Effector memory CD8-positive, alpha-beta T cell (primary cell): ENCODE measurements at places on chromosomes 11 and 22.

GRCh38 chr11:77267962-77268361, 33.5 kb downstream of the GDPD4 start:
- no peak for DNase-seq

- no peak for DNase-seq
Observed at GRCh38 chr11:10973416-10973815, 115.6 kb upstream of the ZBED5 start.

DNA sequence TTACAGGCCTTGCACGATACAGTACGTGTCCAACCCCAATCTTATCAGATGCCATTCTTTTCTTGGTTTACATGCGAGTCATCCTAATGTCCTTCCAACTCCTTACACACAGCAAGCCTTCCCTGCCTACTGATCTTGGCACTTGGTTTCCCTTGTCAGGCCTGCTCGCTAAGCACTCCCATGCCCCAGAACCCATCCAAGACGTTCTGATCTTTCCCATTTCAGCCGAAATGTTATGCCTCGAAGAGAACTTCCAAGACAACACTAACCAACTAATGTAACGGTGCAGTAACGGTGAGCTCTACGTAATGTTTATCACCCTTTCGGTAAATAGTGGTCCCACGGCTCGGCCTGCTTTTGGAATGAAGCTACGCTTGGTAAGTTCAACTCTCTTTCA, 521 bp downstream of the PES1 start:
- DNase-seq = no peak

DNA sequence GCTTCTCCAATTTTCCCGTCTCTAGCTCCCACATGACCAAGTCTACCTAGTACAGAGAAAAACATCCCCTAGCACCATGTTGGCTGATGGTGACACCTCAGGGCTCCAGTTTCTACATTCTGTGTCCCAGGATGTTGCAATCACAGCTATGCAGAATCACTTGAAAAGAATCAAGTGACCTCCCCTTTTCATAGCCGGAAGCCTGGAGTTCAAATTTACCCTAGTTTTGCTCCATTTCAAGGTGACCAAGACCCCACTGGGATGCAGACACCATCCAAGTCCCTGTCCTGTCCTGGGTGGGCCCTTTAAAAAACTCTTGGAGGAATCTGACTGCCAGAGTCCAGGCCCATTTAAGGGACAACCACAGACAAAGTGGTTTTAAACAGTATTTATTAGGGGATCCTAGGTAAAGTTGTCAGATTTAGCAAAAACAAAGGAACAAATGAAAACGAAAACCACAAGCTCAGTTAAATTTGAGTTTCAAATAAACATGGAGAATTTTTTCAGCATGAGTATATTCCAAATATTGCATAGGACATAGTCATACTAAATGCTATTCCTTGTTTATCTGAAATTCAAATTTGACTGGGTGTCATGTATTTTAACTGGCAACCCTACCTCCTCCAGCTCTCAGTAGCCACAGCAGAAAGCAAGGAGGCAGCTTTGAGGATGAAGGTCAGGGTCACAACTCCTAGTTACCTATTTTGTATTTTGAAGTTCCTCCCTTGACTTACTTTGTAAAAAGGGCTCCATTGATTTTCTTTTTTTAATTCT, 52.4 kb downstream of the MIAT start:
- no peak for DNase-seq

- no peak for DNase-seq
Observed at GRCh38 chr11:1573903-1574237, 1.8 kb upstream of the DUSP8 start.

DNA sequence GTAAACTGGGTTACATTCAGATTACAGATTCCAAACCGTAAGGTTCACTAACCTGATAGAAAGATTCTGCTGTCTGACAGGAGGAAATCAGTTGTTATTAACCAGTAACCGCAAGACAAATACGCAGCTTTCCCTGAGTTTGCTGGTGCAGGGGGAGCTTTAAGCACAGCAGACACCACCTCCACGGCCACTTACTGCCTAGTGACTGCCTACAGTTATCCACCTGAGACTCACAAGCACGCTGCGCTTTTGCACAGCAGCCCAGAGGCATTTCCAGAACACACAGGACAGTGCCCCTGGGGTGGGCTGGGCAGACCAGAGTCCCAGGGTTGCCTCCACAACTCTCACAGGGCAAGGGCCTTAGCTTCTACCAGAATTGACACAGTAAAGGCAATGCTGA, 90.9 kb downstream of the CTTN start:
- no peak for DNase-seq

- no peak for DNase-seq
Observed at GRCh38 chr11:72195518-72196270, 3.8 kb downstream of the FOLR1 start.

DNA sequence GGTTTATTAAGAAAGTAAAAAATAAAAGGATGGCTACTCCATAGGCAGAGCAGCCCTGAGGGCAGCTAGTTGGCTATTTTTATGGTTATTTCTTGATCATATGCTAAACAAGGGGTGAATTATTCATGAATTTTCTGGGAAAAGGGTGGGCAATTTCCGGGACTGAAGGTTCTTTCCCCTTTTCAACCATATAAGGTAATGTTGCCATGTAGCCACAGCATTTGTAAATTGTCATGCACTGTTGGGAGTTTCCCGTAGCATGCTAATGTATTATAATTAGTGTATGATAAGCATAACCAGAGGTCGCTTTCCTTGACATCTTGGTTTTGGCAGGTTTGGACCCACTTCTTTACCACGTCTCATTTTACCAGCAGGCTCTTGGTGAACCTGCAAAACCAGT, 610.4 kb upstream of the B3GAT1 start:
- DNase-seq = no peak

GRCh38 chr22:26922806-26923205, 265.4 kb downstream of the MIAT start:
- DNase-seq = no peak

- no peak for DNase-seq
Observed at GRCh38 chr11:8266246-8267241, 2.9 kb upstream of the LMO1 start.

- no peak for DNase-seq
Observed at GRCh38 chr22:22226448-22227187, 18.0 kb upstream of the VPREB1 start.

GRCh38 chr11:47326198-47326597, 26.3 kb downstream of the MYBPC3 start:
- no peak for DNase-seq

DNA sequence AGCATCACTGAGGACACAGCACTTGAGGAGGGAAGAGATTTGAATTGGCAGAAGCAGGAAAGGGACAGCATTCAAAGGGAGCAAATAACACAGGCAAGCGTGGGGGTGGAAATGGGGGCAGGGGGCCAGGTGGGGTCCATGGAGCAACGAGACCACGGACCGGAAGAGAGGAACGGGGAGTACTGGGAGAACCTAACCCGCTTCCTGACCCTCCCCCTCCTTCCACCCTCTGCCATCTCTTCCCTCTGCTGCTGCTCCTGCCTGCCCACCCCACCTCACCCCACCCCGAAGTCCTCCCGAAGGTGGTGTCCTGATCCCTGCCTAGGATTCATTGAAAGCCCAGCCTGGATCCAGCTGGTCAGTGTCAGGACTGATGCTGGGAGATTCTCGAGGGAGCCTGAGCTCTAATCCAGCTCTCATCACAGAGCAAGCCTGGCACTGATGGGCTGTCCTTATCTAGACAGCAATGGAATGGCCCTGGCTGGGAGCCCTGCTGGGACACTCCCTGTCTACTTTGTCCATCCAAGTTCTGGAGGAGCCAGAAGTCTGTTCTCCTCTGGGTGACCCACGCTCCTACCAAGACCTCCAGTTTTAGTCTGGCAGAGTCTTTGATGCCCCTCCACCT, 105.0 kb downstream of the TRIM29 start:
- DNase-seq = no peak

- DNase-seq = no peak
Observed at GRCh38 chr22:36125994-36126531, 34.5 kb downstream of the APOL3 start.

DNA sequence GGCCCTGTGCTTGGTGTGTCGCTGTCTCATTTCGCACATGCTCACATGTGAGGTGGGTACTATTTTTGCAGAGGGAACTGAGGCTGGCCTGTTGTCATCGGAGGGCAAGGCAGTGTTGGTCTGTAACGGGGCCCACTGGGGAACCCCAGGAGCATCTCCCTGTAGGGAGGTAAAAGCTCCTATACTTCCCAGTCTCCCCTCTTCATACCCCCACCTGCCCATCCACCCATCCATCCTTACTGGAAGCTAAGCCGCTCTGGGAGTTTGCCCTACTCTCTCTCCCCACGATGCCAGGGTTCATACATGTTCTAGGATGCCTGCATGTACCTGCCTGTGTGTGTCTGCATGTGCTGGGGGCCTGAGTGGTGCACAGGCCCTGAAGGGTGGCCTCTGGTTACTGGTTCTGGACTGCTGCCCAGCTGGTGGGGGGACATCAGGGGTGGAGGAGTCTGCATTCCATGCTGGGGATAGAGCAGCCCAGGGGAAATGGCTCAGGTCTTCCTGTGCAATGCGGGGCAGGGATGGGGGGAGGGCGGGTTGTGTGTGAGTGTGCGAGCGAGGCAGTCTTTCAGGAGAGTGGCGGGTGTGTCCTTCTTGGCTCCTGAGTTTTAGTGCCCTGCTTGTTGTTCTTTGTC, 77.7 kb downstream of the PKNOX2 start:
- DNase-seq = no peak

DNA sequence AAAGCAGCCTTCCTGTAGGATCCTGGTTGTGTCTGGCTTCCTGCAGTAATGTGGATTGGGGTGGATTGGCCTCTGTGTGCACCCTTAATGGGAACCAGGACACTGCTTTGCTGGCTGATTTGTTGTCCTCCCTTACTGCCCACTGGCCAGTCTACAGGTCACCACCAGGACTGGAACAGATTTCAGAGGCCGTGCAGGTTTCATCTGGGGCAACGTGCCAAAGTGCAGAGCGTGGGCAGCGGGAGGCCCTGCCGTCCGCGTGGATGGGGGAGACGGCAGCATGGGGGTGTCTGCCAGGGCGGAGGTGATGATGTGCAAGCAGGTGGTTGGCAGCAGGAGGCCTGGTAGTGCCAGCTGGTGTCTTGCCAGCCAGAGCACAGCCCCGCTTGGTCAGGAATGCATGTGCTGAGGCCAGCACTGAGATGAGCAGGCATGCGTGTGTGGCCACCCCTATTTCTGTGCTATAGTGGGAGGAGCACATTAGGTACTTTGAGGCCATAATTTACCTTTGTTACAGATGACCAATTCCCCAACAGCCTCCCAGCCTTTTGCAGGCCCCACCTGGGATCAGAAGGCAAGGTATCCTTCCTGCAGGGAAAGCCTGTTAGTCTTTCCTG, 24.3 kb downstream of the BCR start:
- no peak for DNase-seq

GRCh38 chr11:94926271-94926625, 47.1 kb downstream of the CWC15 start:
- DNase-seq = no peak

DNA sequence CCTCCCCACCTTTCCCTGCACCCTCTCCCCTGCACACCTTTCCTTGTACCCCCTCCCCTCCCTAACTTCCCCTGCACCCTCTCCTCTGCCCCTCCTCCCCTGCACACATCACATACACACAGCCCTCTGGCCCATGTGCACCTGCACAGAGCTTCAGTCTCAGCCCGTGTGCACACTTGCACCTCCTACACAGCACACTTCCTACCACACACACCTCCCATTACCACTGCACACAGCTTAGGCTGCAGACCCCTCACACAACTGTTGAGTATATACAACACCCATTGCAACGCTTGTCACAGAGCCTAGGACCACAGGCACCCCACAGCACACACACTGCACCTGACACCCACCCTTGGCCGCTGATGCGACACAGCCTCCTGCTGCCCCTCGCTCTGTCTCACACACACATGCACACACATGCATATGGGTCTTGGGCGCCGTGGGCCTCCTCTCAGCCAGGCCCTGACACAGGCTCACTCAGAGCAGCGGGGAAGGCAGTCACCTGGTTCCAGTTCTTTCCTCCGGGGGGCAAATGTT, 411 bp downstream of the SIGIRR start:
- no peak for DNase-seq

DNA sequence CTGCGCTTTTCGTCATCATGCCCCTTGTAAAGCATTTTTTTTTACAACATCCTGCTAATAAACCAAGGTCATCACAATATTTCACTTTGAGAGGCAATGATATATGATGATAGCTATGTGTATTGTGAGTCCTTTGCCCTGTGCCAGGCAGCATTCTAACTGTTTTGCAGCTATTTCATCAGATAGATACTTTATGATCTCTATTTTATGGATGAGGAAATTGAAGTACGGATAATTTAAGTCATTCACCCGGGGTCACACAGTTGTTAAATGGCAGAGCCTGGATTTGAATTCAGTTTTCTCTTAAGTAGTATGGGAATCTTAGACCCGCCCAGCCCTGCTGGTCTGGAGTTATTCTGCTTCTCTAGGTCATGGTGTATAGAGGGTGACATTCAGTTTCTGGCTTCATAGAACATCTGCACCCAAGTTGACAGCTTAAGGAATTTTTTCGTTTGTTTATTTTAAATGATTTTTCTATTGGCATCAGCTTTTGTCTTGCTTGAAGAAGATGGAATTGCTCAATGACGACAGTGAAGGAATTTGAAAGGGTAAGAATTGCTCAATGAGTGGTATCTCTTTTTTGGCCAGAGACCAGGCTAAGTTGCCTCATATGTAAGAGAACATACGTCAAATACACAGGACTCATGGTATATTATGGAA, 926 bp downstream of the PRR5L start:
- DNase-seq = no peak

DNA sequence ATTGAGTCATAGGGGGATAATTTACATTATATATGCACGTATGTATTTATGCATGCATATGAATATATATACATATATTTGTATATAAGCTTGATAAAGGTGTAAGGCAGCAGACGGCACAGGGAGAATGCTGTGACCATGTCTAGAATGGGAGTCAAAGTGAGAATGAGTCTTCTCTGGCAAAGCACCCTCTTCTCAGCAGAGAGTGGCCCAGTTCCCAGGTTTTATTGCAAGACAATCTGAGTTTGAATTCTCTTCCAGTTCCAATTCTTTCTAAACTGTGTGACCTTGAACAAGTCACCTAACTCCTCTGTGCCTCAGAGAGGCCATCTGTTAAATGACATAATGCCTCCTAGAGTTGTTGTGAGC, 13.8 kb downstream of the EHF start:
- no peak for DNase-seq

GRCh38 chr11:125170001-125170509, 5.5 kb downstream of the PKNOX2 start:
- DNase-seq = no peak

DNA sequence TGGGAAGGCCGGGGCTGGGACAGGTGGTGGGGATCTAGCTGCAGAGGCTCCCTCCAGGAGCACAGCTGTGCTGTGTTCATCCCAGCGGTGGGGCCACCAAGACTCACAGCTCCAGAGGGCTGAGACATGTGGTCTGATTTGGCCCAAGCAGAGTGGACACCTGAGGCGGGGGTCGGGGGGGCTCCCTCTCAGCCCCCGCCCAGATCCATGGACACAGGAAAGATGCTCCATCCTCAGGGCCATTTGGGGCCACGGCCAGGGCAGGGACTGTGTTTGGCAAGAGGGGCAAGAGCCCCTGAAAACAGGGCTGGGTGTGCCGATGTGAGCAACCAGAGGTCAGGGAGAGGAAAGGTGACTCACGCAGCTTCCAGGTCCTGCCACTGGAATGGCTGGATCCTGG, 219.4 kb downstream of the BRD1 start:
- no peak for DNase-seq

GRCh38 chr11:1397146-1397861, 7.6 kb downstream of the BRSK2 start:
- no peak for DNase-seq

GRCh38 chr11:133815636-133816035, 29.7 kb downstream of the SPATA19 start:
- no peak for DNase-seq

- DNase-seq = no peak
Observed at GRCh38 chr11:31827455-31828206, 16.5 kb upstream of the PAX6 start.
